ENCODE measurements at places on chromosomes 7 and 10. TPM values are rescaled to one million over a fixed set of nuclear protein-coding genes. Genes with fewer than 3 reads are reported as not detected.

The DEPP1 gene
- 51.6 TPM for polyA plus RNA-seq

The ADIRF gene
- polyA plus RNA-seq: 404 TPM

The SPAM1 gene
- not detected for polyA plus RNA-seq

The HOXA3 gene
- 11.4 TPM for polyA plus RNA-seq

The C7orf25 gene
- 6.8 TPM for polyA plus RNA-seq

The C10orf95 gene
- 0.11 TPM for polyA plus RNA-seq

The OPALIN gene
- not detected for polyA plus RNA-seq

The STYXL1 gene
- 26.7 TPM for polyA plus RNA-seq

The MSMB gene
- polyA plus RNA-seq: 1.1 TPM

The NRP1 gene
- polyA plus RNA-seq: 36.9 TPM

The GARIN1A gene
- 0.44 TPM for polyA plus RNA-seq

The CTAGE6 gene
- not detected for polyA plus RNA-seq

The TMEM236 gene
- 0.44 TPM for polyA plus RNA-seq

The ZNF783 gene
- 12.2 TPM for polyA plus RNA-seq

The MICALL2 gene
- polyA plus RNA-seq: 40.0 TPM

The ANKRD30A gene
- polyA plus RNA-seq: not detected

The SLC26A5 gene
- polyA plus RNA-seq: 0.43 TPM

The ARHGEF35 gene
- 2.9 TPM for polyA plus RNA-seq

The TAS2R5 gene
- 0.87 TPM for polyA plus RNA-seq

The CRHR2 gene
- polyA plus RNA-seq: 0.03 TPM

The NEBL gene
- polyA plus RNA-seq: 2.0 TPM

The FAM25G gene
- polyA plus RNA-seq: not detected

The TFPI2 gene
- polyA plus RNA-seq: 5.5 TPM

The EGR2 gene
- 5.3 TPM for polyA plus RNA-seq

The ELFN1 gene
- polyA plus RNA-seq: 3.2 TPM

The LDB3 gene
- 8.2 TPM for polyA plus RNA-seq

The CH25H gene
- 3.8 TPM for polyA plus RNA-seq

The ALOX5 gene
- 52.5 TPM for polyA plus RNA-seq

The SLIT1 gene
- 0.19 TPM for polyA plus RNA-seq

The AP3M1 gene
- polyA plus RNA-seq: 28.5 TPM

The HMX2 gene
- polyA plus RNA-seq: not detected

The HOXA11 gene
- 39.1 TPM for polyA plus RNA-seq

The TAF5 gene
- 3.0 TPM for polyA plus RNA-seq

The FAM25A gene
- not detected for polyA plus RNA-seq

The RASA4B gene
- polyA plus RNA-seq: 19.9 TPM

The NUPR2 gene
- not detected for polyA plus RNA-seq

The SEMA3D gene
- polyA plus RNA-seq: 3.8 TPM

The PBLD gene
- polyA plus RNA-seq: 3.5 TPM

The NUTM2D gene
- polyA plus RNA-seq: 2.7 TPM

The TIAL1 gene
- 48.6 TPM for polyA plus RNA-seq

The ALDH18A1 gene
- 17.5 TPM for polyA plus RNA-seq

The CYP26C1 gene
- not detected for polyA plus RNA-seq

The CFAP43 gene
- 0.19 TPM for polyA plus RNA-seq

The TRIL gene
- polyA plus RNA-seq: 3.3 TPM

The ACSL5 gene
- 20.2 TPM for polyA plus RNA-seq

The CNNM1 gene
- 2.3 TPM for polyA plus RNA-seq

The ADAMTS14 gene
- polyA plus RNA-seq: 0.46 TPM

The SLC13A4 gene
- polyA plus RNA-seq: 0.03 TPM

The ZMYND11 gene
- 87.6 TPM for polyA plus RNA-seq
